ENCODE measurements at places on chromosomes 5 and 9.

- no peak for DNase-seq
Observed at GRCh38 chr9:123109540-123110279, 76.2 kb downstream of the GPR21 start.

DNA sequence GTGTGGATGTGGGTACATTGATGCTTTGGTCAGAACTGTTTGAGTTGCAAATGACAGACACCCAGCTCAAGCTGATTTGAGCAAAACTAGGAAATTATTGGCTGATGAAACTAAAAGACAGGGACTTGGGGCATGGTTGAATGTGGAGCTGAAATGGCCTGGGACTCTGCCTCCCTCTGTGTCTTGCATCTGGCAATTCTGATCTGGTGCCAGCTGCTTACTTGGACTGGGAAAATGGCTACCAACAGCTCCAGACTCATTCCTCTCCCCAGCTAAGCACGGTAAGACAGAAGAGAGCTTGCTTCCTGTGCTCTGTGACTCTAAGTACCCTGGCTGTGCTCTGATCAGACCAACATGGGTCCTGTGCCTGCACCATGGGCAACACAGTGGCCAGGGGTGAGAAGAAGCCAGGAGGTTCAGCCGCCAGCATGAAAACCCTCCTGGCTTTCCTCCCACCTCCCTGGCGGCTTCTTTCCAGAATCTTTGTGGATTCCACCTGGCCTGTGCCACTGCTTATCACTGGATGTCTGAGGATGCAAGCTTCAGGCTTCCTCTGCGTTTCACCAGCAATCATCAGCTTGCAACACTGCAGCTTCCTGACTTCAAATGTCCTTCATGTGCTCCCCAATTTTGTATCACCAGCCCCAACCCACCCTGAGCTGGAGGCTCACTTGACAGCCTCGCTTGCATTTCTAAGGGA, 44.1 kb downstream of the C5orf15 start:
- no peak for DNase-seq

DNA sequence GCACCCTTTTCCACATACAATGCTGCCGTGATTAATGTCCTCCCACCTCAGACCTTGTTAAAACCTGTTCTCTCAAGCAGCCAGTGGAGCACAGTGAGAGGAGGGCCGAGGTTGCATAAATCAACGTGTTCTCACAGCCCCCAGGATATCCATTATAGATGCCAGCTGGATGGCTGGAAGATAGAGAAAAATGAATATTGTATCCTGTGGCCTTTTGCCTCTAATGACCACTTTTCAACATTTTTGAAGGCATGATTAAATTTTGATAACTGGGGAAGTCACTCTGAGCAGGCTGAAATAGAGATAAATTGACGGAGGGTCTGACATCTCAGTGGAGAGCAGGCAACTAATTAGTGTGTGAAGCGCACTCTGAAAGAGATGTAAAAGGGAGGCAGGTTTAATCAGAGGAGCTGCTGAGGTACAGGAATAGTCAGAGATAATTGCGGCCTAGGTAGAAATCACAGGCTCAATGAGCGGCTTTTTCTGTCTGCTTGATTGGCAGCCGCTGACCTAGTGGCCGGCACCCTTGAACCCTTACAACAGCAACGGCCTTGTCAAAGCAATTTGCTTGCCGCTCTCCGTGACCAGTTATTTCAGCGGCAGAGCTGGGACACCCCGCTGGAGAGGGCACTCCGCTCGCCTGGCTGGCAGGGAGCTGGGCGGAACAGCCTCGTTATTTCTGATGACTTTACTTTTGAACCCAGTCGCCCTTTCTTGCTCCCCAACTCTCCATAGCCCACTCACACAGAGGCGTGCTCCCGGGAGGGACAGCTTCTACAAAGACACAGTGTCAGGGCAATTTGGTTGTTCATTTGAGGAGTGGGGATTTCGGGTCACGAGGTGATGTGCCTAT, 560.7 kb downstream of the PSAT1 start:
- no peak for DNase-seq

- no peak for DNase-seq
Observed at GRCh38 chr5:160260881-160261815, 31.8 kb downstream of the FABP6 start.

- no peak for DNase-seq
Observed at GRCh38 chr9:17816431-17817027, 237.7 kb downstream of the SH3GL2 start.

- DNase-seq = no peak
Observed at GRCh38 chr5:34494111-34494755, 161.9 kb upstream of the RAI14 start.

- DNase-seq = no peak
Observed at GRCh38 chr9:120876842-120877240, at the start of gene PHF19. Gene PHF19, minus strand, starts transcription at chr9:120877188. Its CDS starts 2,447 bp downstream, at chr9:120874741.

DNA sequence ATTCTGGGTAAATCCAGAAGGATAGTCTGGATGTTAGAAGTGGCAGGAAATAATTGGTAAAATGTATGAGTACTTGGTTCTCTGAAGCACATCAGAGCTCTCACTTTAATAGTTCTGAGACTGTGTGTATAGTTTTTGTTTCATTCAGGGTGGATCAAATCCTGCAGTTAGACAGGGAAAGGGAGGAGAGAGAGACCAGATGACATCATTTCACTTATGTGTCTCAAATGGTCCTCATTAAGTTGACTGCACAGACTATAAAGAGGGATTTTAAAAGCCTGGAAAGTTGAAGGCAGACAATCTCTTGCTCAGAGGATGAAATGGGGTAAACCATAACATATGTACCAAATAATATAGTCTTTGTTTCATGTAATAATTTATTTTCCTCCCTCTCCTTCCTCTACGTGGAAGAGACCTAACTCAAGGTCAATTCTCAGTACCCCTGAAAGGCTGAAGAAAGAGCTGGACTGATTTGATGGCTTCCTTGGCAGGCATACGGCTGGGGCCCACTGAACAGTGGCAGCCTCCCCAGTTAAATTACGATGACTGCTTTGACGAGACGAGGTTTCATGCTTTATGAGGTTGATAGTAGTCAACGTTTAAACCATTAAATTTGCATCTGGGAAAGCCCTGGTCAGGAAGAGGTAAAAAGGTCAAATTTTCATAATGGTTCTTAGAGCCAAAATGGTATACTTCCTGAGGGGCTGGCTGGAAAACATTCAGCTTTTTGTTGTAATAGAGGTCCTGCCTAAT, 395.1 kb upstream of the RPS23 start:
- DNase-seq = no peak

DNA sequence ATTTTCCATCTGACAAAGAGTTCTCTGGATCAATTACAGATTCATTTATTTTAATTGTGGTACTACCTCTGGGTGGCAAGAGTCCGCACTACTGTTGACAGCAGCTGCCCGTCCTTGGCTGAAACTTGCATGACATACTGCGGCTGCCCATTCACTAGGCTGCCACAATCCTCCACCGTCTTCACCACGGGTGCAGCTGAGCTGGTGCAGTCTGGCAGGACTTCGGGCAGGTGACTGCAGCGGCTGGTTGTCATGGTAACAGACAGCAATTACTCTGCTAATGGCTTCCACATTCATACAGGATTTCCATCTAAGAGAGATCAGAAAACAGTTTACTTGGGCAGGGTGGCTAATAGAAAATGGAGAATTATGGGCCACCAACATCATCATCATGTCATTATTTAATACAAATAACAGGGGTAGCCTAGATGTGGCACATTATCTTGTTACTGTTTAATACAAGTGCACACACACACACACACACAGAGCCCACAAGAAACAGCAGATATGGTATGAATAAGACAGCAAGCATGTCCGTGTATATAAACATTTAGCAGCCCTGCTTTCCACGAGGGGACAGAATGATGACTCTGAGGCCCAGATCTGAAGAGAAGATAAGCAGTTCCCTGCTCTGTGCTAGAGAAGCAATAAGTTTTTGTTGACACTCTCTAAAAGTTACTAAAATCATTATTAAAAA, 112.3 kb downstream of the MARCHF3 start:
- DNase-seq = no peak

DNA sequence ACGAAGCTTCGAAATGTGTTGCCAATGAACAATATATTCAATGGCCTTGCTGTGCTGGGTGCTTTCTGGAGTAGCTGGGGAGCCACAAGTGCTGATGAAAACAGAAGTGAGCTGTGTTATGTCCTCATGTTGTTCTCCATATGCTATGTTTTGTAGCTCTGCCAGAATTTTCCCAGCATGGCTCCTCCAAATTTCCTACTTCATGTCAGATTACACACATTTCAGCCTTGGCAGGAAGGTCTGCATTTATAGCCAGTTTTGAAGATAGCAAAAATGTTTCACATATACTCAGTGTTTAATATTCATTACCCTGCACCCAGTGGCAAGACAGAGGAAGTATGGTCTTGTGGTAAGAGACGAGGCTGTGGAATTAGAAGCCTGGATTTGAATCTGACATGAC, 22.6 kb upstream of the NMUR2 start:
- DNase-seq = no peak

- DNase-seq = no peak
Observed at GRCh38 chr5:133438487-133438886, 173.9 kb downstream of the FSTL4 start.

GRCh38 chr9:35313916-35314315, 152.1 kb downstream of the UNC13B start:
- DNase-seq = no peak

GRCh38 chr9:20781092-20781491, 97.0 kb downstream of the FOCAD start:
- DNase-seq = no peak

- DNase-seq = no peak
Observed at GRCh38 chr5:82745016-82745415, 332.2 kb downstream of the TMEM167A start.

DNA sequence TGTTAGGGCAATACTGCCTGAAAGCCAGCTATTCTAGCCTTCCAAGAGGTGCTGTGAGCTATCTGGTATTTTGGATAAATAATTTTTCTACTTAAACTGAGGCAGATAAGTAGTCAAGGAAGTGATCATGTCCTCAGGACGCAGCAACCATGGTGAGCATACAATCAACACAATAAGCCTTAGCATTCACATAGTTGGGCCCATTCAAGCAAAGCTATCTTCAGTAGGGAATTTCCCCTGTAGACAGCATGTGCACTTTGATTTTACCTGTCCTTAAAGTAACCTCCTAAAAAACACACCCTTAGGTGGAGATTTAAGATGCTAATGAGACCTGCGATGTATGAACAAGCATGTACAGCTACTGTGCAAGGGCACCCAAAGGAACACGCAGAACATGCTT, 76.2 kb upstream of the HCN1 start:
- DNase-seq = no peak

DNA sequence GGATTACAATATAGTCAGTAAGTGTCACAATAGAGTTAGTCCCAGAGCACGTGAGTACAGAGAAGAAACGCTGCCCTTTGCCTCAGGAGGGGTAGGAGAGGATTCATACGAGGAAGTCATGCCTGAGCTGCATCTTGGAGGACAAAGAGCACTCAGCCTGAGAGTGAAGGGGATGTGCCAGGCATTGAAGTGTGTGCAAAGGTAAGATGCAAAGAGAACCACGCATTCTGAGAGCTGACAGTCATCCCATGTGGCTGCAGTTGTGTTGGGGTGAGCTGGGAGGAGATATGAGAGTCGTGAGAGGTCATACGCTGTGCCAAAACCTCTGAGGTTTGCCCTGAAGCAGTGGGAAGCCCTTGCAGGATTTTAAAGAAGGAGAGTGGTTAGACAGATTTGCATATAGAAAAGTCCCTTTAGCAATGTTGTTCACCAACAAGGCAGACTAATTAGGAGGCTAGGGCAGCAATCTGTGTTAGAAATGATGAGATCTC, 97.5 kb downstream of the PIP5K1B start:
- DNase-seq = no peak

GRCh38 chr5:58317808-58318207, 142.1 kb downstream of the PLK2 start:
- no peak for DNase-seq

DNA sequence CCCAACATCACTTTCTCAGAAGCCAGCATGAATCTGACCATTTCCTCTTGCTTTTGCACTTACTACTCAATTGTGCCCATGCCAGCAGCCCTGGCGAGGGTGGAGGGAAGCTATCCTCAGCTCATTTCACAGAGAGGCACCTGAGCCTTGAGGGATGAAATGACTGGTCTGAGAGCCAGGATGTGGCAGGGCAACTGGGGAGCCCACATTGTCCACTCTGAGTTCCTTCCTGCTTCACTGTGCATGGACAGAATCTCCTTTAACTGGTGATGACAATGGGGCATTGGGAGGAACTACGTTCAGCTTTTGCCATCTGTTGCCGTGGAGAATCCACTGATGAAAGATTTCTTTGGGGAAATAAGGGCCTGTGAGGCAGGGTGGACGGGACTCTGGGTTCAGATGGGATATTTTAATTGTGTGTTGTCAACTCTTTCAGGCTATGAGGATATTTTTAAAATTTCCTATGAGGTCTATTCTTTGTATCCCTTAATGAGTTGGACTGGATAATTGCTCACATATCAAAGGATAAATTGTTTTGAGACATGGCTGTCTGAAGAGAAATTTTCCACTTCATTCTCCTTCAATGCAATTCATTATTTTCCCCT, 78.3 kb downstream of the TNC start:
- DNase-seq = no peak

DNA sequence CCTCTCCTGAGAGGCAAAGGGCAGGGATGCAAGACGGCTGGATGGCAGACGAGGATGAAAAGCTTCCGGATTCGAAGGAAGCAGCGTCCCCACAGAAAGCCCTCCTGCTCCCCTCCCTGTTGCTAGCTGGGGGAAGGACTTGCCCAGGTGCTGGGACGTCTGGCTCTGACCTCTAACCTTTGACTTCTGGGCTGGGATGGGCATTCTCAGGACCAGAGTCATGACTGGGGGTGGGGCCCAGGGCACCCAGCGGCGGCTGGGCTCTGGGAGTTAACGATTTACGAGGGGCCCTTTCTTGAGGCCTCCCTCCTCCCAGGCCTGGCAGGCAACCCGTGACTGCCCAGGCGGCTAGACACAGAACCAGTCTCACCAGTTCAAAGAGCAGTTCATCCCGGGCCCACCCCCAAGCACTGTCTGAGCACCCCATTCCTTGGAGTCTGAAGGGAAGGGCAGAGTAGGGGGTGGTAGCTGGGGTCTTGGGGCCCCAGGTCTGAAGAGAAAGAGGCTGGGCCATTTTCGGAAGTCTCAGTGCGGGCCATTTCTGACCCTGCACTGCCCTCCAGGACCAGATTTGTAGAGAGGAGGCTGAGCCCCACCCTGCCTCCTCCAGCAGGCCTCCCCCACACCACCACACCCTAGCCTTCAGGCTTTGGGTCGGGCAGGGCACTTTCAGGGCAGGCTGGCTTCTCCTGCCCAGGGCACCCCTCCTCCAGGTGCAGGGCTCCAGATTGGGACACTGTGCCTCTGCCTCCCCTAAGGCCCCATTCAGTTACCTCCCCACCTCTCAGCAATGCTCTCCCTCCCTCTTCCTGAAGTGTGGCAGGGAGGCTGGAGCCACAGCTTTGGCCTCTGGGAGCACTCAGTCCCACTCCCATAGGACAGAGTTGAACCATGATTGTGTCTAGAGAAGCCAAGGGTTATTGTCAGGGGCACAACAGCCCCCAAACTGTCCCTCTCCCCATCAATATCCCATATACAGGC, 5.0 kb upstream of the CXXC5 start:
- no peak for DNase-seq

DNA sequence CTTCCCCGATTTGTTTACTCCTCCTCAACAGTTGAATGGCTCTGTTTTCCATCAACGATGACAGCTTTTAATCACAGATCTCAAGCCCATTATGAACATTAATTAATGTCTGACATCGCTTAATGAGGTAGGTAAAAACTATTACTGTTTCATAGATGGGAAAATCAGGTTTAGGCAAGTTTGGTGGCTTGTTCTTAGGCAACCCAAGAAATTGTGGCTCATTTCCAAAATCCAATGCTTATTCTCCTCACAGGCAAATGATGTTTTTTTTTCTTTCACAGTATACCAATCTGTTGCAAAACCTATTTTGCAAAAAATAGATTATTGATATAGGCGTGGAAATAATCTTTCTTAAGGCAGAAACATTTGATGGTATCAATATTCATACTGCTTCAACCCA, 70.8 kb upstream of the CHD1 start:
- DNase-seq = no peak
